Stimulated activated CD4-positive, alpha-beta T cell treated with anti-CD3 and anti-CD28 coated beads, Interleukin-4, amount 100 ng/mL, for 48 hours (primary cell): ENCODE measurements at places on chromosomes 1 and 21.
A peak's percentile ranks its signal among the peaks of the same experiment; 100 is the strongest.

- DNase-seq = peak; percentile 9
Measured at GRCh38 chr1:11571906-11572616, 82.2 kb downstream of the FBXO2 start.

DNA sequence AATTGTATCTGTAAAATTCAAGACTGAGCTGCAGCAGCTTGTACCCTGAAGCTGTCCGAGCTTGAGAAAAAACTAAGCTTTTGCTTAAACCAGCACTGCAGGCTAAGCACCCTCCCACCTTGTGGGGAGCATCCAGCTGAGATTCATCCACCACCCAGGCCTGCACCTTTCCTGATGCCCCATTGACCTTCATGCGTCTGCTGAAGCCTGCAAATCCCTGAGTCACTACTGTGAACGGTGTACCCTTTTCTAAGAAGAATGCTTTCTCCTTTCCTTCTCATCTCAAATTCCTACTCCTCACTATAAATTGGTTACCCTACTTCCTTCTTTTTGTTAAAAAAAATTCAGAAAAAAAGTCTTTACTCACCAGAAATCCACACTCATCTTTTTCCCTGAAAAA lies 90.9 kb upstream of the RGS18 start:
- no peak for DNase-seq

GRCh38 chr1:13881385-13882088 lies 181.5 kb downstream of the PRDM2 start:
- DNase-seq = no peak

DNA sequence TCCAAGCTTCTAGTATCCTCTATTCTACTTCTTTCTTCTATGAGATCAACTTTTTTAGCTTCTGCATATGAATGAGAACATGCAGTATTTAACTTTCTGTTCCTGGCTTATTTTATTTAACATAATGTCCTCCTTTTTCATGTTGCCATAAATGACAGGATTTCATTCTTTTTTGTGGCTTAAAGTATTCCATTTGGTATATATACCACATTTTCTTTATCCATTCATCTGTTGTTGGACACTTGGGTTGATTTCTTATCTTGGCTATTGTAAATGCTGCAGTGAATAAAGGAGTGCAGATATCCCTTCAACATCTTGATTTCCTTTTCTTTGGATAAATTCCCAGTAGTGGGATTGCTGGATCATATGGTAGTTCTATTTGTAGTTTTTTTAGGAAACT lies 209.6 kb downstream of the GPR52 start:
- no peak for DNase-seq

DNA sequence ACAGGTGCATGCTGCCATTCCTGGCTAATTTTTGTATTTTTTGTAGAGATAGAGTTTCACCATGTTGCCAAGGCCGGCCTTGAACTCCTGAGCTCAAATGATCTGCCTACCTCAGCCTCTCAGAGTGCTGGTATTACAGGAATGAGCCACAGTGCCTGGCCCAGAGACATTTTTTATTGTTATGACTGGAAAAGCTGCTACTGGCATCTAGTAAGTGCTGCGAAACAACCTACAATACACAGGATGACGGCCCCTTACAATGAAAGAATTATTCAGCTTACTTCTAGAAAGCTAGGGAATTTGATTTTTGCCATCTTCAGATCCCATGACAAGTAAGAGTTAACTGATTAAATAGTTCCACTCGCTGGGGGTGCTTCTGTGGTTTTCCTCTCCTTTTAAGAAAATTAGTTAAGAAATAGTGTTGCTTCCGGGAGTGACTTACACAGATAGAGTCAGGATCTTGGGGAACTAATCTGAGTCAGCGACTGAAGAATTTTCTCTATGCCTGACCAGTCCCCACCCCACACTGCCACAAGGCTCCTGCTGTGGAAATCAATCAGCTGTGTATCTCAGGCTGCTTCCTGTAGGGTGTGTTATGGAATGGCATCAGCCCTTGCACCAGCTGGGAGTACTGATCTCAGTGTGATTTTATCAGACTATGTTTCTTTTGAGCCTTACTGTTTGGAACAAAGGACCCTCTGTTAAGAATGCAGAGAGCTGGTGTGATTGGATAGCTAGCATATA lies 93.0 kb upstream of the BMP8A start:
- peak; percentile 26 for DNase-seq

- DNase-seq = no peak
Measured at GRCh38 chr1:56424744-56425493, 154.4 kb downstream of the PLPP3 start.

GRCh38 chr1:151972542-151973248 lies 21.0 kb downstream of the S100A10 start:
- DNase-seq = no peak

DNA sequence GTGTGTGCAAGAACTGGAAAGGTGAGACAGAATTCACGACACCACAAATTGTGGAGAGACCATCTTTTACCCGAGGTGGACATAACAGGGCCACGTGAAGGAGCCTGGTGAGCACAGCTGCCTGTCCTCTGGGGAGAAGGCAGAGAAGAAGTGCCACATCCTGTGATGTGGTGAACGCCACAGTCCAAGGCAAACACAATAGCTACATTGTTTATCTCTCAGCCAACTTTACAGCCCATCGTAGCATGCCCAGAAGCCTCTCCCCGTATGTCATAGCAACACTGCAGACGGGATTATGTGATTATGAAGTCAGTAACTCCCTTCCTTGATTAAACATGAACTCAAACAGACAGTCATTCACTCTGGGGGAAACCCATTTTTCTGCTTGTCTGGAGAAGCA lies 612.2 kb downstream of the SMYD3 start:
- no peak for DNase-seq

- DNase-seq = no peak
Measured at GRCh38 chr1:15992582-15993500, 11.2 kb upstream of the SRARP start.

GRCh38 chr1:209095627-209096595 lies 487.6 kb upstream of the CAMK1G start:
- no peak for DNase-seq

- DNase-seq = no peak
Measured at GRCh38 chr1:86858524-86859261, 55.2 kb downstream of the SELENOF start.

GRCh38 chr1:204451352-204452124 lies 39.9 kb upstream of the PPP1R15B start:
- no peak for DNase-seq

GRCh38 chr1:53585129-53585528 lies 125.9 kb downstream of the DMRTB1 start:
- no peak for DNase-seq

DNA sequence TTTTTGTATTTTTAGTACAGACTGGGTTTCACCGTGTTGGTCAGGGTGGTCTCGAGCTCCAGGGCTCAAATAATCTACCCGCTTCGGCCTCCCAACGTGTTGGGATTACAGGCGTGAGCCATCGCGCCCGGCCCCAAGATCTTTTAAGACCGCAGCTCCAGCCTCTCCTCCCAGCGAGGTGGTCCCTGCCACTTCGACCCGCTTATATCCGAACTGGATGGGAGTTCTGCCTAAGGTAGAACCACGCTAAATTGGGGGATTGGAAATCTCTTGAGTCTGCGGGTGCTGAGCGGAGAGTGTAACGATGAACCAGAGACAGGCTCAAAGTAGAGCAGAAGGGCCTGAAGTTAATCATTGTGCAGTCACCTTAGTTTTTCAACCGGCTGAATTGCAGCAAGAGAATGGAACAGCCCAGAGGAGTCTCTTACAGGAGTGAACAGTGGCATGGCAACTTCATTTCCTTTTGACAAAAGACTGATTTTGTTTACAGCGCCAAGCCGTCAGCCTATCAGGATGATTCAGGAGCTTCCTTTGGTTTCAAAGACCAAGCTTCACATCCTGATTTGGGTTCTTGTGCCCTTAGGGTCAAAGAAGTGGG lies 726 bp upstream of the CYB5R1 start:
- no peak for DNase-seq

DNA sequence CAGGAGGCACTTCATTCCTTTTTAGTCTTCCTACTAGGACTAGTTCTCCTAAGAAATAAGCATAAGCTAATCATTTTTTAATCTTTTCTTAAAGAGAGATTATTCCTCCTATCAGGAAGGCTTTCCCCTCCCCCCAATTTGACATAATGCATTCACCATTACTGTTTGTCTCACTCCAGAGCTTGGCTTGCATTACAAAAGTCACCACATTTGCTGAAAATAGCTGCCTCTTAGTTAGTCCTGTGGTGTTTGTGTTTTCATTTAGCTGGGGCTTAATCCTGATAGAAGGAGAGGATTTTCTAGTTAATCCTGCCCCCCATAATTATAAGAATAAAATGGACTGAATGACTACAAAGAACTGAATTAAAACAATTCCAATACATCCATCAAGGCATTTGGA lies 307.1 kb upstream of the RRP15 start:
- DNase-seq = no peak

DNA sequence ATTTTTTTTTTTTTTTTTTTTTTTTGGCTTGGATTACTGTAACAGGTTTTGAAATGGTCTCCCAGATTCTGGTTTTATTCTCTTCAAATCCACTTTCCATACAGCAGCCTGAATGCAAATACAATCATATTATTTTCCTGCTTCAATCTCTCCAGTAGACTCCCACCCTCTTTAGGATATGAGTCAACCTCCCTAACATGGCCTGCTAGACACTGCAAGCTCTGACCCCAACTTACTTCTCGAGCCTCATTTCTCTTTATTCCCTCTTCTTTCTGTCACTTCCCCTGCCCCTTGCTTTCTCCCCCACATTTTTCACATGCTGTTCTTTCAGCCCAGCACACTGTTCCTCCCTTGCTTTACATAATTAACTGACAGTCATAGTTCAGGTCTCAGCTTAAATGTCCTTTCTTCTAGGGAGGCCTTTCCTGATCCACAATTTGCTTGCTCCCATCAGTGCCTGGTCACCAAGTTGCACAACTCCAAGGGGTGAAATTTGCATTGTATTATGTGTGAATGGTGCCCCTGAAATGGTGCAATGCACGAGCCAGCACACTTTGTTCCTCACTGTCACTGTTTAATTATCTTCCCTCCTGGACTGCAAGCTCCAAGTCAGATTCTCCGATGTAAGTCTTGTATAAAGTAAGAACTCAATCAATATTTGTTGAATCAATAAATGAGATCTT lies 22.1 kb upstream of the IL19 start:
- DNase-seq = no peak

DNA sequence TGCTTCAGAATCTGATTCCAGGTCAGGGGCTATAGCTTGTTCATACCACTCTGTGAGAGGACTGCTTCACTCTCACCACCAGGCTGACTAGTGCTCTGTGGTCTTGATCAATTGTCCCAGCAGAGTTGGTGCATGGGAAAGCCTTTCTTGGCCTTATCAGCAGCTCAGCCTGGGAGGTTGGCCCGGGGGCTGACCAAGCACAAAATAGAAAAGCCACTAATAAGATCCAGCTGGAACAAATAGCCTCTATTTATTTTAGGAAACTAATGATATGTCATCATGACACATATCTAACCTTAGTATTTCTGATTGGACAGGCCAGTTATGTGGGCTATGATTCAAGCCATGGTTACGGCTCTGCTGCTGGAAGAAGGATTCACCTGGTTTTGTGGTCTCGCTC lies 134.2 kb downstream of the GDAP2 start:
- no peak for DNase-seq

DNA sequence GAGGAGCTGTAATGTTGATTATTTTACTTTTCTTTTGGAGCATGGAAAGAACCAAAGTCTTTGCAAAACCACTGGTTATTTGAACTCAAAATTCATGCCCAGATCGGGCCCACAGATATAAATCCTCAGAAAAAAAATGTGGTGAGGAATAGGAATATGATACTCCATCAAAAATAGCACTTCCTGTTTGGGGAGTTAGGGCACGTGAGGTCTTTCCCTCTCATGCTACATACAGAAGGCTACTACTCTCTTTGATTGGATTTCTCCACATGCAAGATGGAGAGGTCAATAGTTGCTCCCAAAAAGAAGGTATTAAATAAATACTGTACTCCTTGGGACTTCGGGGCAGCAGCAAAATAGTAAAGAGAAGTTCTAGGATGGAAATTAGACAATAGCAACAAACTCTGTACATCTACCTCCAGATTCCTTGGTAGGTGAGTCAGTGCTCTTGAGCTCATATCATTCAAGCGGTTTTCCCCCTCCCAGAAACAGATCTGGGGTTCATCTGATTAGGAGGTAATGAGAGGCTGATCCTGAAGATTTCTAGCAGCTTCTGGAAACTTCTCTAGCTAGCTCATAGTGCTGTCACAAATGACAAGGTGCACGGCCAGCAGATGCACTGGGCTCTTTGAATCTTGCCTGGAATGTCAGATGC lies 47.1 kb downstream of the SLC9C2 start:
- DNase-seq = no peak

GRCh38 chr1:182332261-182333060 lies 59.1 kb downstream of the GLUL start:
- DNase-seq = no peak

DNA sequence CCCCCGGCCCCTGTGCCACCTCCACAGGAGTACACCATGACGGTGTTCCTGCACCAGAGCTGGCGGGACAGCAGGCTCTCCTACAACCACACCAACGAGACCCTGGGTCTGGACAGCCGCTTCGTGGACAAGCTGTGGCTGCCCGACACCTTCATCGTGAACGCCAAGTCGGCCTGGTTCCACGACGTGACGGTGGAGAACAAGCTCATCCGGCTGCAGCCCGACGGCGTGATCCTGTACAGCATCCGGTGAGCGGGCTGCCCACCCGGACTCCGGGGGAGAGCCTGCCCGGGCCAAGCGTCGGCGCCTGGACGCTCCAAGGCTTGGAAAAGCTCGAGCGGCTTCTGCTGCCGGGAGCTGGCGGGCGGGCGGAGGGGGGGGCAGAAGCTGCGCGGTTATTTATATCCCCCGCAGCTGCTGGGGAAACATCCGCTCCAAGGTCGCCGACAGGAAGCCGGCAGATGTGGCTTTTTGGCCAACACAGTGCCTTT lies 6.4 kb downstream of the GABRD start:
- DNase-seq = no peak

DNA sequence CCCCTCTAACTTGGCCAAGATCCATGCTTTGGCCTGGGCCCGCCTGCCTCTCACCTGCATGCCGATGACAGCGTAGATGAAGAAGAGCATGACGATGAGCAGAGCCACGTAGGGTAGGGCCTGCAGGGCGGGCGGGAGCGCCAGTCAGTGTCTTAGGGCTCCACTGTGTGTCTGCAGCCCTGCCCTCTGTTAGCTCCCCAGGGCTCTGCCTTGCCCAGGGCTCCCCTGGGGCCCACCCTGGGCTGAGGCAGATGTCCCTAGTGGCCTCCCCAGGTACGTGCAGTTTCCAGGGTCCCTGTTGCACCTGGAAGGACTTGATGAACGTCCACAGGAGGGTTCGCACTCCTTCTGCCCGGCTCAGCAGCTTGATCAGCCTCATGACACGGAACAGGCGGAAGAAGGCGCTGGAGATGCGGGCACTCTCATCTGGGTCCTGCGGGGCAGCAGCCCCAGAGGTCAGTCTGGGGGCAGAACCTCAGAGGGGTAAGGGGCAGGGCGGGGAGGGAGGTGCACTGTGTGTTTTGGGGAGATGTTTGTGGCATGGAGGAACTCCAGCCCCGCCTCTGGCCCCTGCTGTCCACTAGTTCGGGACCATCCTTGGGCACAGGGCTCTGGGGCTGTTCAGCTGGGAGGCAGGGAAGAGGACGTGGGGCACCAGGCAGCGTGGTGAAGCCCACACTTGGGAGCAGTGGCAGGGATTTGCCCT lies 29.8 kb upstream of the KIF21B start:
- DNase-seq = no peak
